EH (cell line): ENCODE measurements at places on chromosomes 5 and 9.

DNA sequence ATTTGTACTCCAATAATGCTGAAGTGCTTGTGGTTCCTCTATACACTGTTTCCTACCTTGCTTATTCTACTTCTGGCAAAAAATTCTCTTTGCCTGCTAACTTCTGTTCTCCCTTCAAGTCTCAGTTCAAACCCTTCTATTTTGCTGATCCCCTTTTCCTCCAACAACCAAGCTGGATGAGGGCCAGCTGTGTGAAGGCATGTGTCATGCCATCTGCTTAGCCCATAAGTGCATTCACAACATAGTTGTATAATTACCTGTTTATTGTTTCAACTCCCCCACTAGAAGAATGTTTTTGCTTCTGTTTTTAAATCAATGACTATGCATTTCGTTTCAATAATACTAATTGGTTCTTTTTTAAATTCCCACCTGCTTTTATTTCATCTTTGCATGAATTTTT lies 1951.4 kb upstream of the WWC1 start:
- DNase-seq, result no peak

DNA sequence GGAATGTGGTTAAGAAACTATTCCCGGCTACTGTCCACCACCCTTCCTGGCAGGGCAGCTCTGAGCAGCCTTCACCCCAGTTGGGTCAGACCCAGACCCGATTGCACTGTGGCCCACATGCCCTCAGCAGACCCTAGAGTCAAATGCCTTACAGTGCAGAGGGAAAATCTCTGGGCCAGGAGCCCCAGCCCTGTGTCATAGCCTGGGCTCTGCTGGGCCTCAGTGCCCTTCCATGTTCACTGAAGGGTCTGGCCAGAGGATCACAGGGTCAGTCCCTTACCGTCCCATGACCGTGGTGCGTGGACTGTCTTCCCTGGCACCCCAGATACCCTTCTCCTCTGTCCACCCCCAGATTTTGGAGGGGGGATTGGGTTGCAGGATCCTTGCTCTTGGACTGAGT lies 73.5 kb upstream of the COL5A1 start:
- DNase-seq, result no peak

- DNase-seq, result no peak
These were observed 130.2 kb downstream of the HSD17B3 start for GRCh38 chr9:96171728-96172127.

- peak; percentile 82 for DNase-seq
These were observed 40.3 kb downstream of the NUP188 start for GRCh38 chr9:128987805-128988204.

DNA sequence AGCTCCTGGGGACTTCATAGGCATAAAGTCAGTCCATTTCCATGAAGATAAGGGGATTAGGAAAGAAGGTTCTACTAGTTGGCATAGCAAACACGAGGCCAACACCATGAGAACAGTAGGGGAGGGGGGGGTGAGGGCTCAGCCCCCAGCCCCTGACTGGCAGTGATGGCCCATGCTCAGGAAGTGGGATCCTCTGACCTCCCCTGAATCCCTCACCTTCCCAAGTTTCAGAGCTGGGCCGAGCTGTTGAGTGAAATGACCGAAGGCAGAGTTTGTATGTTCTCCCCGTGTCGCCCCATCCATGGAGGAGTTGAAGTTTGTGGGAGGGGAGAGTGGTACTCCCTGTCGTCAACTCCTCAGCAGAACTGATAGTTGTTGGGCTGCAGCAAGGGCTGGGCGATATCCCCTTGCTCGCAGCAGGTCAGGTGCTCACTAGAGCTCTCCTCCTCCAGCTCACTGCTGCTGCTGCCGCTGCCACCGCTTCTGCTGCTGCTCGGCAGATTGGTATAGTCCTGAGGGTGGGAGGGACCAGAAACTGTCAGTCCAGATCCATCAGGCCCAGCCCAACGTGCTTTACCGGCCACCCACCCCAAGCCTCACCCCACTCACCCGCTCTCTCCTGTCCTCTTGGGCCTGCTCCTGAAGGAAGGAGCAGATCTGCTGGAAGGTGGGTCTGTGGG lies 32.5 kb downstream of the CSF1R start:
- DNase-seq, result no peak

- peak; percentile 68 for DNase-seq
These were observed 148.2 kb downstream of the GIN1 start for GRCh38 chr5:102971676-102972293.

DNA sequence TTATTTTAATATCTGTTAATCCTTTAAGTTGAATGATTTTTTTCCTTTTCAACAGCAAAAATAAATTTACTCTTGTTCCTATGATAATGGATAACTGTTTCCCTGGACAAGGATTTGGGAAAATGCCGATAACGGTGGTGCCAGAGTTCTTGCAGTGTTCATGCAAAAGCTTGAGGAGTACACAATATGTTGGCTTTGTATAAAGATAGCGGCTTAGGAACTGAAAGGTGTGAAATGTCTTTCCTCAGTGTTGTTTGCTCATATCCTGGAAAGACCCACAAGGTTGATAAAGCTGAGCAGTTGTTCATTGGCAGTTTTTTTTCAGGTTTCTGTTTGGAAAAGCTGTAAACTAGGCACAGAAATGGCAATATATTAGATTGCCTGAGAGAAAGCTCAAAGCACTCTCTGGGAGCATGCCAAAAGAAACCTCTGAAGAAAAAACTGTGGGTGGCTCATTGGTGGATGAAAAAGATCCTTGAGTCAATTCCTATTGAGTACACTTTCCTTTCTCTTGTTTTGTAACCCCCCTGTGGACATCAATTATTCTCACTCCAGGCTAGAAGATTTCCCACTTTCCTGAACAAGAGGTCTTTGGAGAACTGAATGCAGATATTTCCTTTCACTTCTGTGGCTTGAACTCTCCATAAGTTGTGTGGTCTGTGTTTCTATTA lies 117.2 kb upstream of the RGMB start:
- peak; percentile 26 for DNase-seq

- peak; percentile 74 for DNase-seq
These were observed 75.0 kb downstream of the ADAMTS12 start for GRCh38 chr5:33816791-33817190.

DNA sequence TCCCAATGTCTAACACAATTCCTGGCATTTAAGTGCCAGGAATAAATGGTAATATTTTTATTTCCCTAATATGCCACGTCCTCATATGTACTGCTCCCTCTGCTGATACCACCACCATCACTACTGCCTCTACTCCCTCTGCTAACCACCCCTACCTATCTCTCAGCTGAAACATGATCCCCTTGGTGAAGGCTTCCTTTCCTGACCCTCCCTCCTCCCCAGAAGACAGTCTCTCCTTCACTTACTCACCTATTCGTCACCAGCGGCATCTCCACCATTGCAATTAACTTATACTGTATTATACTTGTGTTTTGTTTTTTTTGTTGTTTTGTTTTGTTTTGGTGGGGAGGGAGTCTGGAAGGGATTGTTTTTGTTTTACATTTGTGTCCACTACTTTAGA lies 4.8 kb downstream of the DENND1A start:
- DNase-seq, result no peak

DNA sequence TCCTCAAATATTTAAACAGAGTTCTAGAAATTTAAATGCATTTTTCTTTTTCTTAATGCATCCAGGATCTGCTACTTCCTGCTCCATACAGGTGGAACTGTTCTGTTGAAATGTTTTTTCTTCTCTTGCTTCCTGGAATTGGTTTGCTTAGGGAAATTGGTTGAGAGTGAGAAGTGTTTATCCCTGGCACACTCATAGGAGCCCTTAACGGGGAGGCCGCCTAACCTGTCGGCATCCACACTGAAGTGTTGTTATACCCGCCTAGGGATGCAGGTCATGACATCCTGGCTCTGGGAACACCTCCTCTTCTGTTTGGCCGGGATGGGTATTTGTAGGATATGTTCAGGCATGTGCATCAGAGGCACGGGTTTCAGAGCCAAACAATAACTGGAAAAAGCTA lies 239.7 kb downstream of the GADD45G start:
- DNase-seq, result no peak
